ENCODE measurements at places on chromosomes 1 and 21.

DNA sequence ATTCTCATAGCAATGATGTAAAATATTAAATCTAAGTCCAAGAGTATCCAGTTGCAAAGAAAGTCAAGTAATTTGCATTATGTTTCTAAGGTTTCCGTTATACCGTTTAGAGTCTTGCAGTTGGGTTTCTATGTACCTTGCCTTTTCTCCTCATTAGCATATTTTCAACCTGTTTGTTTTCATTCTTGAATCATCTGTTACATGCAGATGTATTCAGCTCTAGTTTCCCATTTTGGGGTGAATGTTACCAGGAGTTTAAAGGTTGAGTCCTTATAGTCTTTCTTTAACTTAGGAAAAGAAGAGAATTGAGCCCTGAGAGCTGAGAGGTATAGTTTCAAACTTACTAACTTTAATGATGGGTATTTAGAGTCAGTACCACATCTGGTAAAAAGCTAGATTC is 139.9 kb downstream of the NFIA start:
- DNase-seq = no peak

DNA sequence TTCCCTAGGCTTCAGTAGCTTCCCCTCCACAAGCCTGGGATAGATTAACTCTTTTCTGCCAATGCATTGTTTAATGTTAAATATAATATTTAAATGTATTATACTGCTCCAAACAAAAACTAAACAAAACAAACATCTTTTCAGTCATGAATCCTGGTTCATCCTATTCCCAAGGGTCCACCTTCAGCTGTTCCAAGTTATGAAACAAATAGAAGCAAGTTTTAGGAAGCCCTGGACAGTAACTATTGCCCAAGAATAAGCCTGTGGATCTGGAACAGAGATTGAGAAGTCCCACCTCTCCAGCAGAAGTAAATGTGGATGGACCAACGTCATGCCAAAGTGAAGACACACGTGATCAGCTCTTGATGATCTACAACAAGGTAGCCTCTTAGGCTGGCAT is 408.1 kb downstream of the SETD4 start:
- no peak for DNase-seq

GRCh38 chr1:1284221-1285101 is 4.2 kb downstream of the SCNN1D start:
- DNase-seq = no peak

DNA sequence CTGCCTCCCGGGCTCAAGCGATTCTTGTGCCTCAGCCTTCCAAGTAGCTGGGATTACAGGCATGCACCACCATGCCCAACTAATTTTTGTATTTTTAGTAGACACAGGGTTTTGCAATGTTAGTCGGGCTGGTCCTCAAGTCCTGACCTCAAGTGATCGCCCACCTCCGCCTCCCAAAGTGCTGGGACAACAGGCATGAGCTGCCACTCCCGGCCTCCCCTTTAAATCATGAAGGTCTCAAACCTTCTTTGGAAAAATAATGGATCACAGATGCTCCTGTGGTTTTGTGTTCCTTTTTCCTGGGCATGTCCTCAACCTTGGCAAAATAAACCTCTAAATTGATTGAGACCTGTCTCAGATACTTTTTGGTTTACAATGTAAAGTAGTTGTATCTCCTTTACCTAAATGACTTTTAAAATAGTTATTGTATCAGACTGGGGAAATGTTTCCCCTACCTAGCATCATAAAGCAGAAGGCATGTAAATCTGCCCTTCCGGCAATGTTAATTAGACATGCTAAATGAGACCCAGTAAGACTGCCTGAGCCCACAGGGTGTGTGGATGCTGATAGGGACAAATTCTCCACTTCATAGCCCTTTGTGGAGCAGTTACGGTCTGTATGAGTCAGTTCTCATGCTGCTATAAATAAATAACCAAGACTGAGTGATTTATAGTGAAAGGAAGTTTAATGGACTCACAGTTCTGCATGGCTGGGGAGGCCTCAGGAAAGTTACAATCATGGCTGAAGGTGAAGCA is 27.8 kb downstream of the CBR1 start:
- DNase-seq = peak; percentile 31

- DNase-seq = peak; percentile 89
These were observed at the start of gene PEA15 for GRCh38 chr1:160205242-160206035. Gene PEA15 (plus strand): TSS chr1:160205384. CDS start chr1:160211545, 6,161 bp downstream.

GRCh38 chr21:15775981-15776380 is 46.2 kb downstream of the USP25 start:
- no peak for DNase-seq

DNA sequence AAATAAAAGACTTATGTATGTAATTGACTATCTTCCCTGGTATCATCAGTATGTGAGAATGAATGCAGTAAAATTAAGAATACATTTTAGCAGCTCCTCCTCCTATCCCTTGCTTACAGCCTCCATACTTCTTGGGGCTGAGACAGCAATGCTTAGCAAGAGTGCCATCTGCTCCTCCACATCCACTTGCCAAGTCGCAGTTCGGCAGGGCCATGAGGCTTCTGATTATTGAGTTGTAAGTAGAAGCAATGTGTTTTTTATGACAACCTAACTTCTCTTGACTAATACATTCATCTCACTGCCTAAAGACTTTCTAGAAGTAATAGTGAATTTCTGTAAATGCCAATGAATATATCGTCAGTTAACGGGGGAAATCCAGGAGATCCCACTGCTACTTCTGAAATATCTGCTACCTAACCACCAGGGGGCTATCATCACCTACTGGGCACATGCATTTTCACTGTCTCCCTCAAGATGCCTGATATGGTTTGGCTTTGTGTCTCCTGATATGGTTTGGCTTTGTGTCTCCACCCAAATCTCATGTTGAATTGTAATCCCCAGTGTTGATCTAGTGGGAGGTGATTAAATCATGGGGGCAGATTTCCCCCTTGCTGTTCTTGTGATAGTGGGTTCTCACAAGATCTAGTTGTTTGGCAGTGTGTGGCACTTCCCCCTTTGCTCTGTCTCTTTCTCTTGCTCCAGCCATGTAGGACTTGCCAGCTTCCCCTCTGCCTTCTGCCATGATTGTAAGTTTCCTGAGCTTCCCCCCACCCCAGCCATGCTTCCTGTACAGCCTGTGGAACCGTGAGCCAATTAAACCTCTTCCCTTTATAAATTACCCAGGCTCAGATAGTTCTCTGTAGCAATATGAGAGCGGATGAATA is 59.6 kb downstream of the EXTL2 start:
- DNase-seq = peak; percentile 12

DNA sequence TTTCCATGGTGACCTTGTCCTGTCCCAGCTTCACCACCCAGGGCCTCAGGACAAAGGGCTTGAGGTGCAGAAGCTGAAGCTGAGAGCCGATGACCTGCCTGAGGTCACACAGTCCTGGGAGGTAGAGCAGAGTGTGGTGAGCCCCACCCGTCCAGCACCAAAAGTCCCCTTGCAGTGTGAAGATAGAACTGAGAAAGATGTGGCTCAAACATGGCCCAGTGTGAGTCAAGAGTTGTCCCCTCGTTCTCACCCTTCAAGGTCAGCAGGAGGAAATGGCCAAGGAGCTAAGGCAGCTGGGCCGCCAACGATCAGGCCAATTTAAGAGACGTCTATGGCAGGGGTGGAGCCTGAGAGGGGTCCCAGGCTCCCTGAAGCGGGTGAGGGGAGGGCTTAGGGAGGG is 157.5 kb upstream of the KLHDC7A start:
- no peak for DNase-seq

DNA sequence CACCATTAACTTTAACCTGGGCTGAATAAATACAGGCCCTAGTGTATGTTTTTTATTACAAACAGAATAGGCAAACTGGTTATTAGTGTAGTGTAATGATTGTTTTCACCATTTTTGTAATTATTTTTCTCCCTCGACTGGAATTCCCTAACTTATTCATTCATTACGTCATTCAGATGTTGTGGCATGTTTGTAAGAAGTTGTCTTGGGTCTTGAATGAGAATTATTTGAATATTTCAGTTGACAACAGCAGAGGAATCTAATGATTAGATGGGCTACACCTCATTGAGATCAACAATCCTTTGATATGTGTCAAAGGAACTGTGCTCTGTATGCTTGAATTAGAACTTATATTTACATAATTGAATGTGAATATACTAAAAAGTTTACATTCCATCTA is 12.8 kb downstream of the XCL1 start:
- DNase-seq = no peak

DNA sequence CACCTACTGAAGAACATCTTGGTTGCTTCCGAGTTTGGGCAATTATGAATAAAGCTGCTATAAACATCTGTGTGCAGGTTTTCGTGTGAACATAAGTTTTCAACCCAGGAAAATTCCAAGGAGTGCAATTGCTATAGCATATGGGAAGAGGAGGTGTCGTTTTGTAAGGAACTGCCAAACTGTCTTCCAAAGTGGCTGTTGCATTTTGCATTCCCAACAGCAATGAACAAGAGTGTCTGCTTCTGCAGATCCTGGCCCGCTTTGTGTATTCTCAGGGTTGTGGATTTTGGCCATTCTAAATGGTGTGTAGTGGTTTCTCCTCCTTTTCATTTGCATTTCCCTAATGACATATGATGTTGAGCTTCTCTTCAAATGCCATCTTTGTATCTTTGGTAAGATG is 23.8 kb downstream of the GNG4 start:
- DNase-seq = no peak

- no peak for DNase-seq
These were observed 5.8 kb upstream of the ETV3L start for GRCh38 chr1:157105298-157105987.

DNA sequence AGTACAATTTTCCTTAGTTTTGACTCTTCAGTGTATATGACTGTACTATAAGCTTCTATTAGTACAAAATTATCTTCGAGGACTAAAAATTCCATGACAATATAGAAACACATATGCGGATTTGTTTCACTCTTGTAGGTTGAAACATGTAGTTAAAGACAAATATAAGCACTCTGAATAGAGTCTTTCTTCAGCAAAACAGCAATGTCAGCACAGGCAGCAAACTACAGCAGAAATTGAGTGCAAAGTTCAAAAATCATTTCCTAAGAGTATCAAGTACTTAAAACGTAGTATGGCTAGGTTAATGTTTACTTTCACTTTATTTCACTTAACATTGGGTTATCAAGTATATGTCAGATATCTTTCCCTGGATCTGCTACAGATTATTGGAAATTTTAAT is 106.7 kb downstream of the FAF1 start:
- DNase-seq = no peak

DNA sequence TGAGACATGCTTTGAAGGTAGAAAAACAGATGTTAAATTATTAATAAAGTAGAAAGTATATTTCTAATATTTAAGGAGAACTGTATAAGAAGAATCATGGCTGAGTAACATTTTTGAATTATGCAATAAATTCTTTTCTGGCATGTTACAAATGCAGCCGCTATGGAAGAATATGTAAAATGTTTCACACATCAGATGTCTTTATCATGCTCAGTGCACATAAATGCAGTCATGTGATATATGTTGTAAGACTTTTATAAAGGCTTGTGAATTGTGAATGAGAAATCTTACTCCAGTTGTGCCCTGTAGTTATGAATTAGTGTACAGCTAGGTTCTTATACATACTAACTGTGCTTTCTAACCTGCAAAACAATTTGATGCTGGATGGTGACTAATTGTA is 53.5 kb downstream of the LRRC8B start:
- no peak for DNase-seq

- no peak for DNase-seq
These were observed 82.5 kb upstream of the MAP1LC3C start for GRCh38 chr1:242081446-242081845.

DNA sequence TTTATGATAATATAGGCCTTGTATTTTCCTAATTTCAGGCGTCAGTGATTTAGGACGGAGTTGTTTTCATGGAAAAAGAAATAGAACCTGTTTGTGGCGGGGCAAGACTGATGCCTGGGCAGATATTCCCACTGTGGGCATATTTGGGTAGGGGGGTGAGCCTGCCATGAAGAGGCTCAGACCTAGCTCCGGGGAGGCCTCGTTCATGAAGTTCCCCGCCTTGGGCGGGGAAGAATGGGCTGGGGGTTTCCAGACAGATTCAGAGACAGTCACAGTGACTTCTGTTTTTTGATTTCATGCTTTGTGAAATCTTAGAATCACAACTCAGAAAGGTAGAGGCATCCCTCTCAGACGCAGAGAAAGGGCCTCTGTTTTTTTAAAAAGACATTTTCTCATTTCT is 36.1 kb downstream of the RUNX3 start:
- DNase-seq = peak; percentile 22

GRCh38 chr1:27868932-27869718 is 3.2 kb upstream of the THEMIS2 start:
- peak; percentile 59 for DNase-seq

DNA sequence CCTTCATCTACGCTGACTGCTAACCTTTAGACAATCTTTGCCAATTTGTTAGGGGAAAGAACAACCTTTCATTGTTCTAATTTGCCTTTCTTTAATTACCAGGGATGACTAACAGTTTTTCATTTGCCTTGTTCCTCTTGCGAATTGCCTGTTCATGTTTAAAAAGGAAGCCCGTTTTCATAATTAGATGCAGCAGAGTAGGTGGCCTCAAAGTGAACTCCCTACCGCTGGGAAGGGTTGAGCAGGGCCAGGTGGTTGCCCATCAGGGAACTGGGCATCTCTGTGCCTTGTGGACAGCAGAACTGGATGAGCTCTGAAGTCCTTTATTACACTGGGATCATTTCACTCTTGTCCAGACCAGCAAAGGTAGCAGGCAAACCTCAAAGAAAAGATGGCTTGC is 59.0 kb downstream of the HIVEP3 start:
- DNase-seq = no peak

DNA sequence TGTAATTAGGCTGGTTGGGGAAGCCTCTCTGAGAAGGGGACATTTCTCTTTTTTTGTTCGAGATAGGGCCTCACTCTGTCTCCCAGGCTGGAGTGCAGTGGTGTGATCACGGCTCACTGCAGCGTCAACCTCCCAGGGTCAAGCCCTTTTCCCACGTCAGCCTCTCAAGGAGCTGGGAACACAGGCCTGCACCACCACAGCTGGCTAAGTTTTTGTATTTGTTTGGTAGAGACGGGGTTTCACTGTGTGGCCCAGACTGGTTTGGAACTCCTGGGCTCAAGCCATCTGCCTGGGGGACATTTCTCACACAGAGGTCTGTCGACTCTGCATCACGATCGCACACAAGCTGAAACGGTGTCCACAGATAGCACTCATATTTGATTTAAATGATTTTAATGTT is 39.7 kb downstream of the HUNK start:
- no peak for DNase-seq

DNA sequence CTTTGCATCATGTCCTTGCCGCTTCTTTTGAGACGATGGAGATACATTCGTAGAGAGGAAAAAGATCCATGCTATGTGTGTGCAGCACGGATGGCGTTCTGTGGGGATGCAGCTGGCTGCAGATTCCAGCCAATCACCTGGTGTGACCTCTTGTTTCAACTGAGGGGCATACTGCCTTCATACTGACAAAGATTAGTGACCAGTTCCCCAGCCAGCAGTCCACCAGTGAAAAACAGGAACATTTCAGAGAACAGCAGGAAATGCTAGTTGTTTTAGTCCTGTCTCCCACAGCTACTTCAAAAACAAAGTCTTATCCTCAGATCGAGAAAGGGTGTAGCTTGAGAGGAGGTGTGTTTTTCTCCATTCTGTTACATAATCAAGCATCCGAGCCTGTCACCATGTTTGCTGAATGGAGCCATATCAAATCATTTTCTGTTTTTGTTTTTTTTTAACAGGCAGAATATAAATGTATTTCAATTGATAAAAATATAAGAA is 255.7 kb upstream of the FMN2 start:
- no peak for DNase-seq

All from GM10248 (cell line).